Left cardiac atrium (tissue), 4 donors: ENCODE measurements at places on chromosomes 7 and 10. TPM values are rescaled to one million over a fixed set of nuclear protein-coding genes. Genes with fewer than 3 reads are reported as not detected.

DNA sequence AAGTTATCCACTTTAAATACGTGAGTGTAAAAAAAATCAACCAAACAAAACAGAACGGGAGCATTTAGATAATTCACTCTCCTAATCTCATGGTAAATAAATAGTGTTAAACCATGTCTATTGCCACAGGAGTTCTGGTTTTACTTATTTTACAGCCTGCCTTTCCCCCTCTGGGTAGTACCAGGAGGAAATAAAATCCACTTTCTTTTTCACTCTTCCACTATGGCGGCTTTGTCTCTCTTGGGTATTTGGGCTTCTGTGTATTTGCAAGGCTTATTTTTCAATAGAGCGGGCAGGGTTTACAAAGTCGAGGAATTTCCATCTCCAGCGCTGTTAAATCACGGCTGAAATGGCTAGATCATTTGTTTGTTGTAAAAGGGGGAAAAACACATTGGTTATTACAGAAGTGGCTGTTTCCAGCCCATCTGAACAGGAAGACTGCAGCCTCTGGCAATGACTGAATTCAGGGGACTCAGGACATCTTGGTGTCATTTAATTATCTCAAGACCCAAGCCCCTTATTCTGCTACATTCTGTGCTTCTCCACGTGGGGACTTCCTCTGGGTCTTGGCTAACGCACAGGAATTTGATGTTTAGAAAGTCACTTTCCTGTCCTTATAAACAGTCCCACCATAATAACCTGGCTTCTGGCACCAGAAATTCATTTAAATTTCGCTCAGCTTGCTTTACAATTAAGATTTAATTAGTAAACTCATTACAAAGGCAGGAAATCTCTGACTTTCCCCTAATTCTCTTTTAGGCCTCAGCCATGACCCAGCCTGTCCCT is 323.9 kb downstream of the GATA3 start:
- no peak for DNase-seq

DNA sequence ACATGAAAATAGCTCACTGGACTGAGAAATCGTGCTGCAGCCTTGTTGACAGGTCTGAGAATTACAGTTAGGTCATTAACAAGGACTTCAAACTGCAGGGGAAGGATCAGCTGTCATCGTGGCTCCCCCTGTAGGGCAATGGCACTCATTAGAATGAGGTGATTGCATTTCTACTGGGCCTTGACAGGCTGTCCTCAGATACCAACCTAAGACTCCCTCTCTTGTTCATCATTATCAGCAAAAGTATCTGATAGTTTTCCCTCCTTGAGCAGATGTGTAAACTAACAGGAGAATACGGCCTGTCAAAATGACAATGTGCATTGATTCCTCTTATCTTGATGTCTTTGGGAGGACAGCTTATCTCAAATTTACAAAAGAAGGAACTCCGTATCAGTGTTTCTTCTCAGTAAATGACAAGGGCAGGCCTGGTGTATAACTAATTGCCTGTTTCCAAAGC is 648.5 kb upstream of the LRRN3 start:
- peak; percentile 19 for DNase-seq

DNA sequence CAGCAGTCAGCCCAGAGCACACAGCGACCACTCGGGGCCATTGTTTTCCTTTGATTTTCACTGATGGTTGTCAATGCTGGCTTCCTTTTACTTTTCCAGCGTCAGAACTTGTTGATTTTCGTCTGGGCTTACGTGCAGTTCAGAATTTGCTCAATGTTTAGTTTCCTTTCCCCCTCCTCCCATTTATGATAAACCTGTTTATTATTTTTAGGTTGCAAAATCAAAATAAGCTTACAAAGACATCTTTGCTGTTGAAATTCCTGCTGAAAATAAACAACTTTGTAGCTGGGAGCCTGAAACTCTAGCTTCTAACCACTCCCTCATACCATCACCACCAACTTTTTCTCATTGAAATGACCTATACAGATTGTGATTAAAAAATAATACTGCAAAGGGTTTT is 83.1 kb upstream of the LYZL1 start:
- no peak for DNase-seq

The C10orf62 gene
- not detected for total RNA-seq

The LRIT1 gene
- not detected for total RNA-seq

GRCh38 chr10:119309423-119309770 is 102.0 kb downstream of the GRK5 start:
- DNase-seq: no peak
